CD8-positive, alpha-beta memory T cell (primary cell): ENCODE measurements at places on chromosomes 3 and 15. TPM values are rescaled to one million over a fixed set of nuclear protein-coding genes. Genes with fewer than 3 reads are reported as not detected.

- DNase-seq, result no peak
- no peaks in the 10 kb centered on the region for H3K27me3 ChIP-seq
- H3K4me3 ChIP-seq, result no peak overlapping the region
- no peak overlapping the region for H3K27ac ChIP-seq
- no peaks in the 10 kb centered on the region for H3K36me3 ChIP-seq
These were observed 274.1 kb upstream of the CTNNB1 start for GRCh38 chr3:40925231-40925630.

Gene XRN1
- 34.6 TPM for total RNA-seq

GRCh38 chr3:40754994-40755393 lies 230.2 kb downstream of the ZNF621 start:
- H3K36me3 ChIP-seq, result no peaks in the 10 kb centered on the region
- H3K4me1 ChIP-seq, result no peaks in the 10 kb centered on the region
- H3K4me3 ChIP-seq, result no peak overlapping the region
- DNase-seq, result no peak

Gene GRIP2
- total RNA-seq, result not detected

- H3K4me3 ChIP-seq, result no peak overlapping the region
- H3K4me1 ChIP-seq, result peaks cover 17% of the 10 kb centered on the region
- H3K27ac ChIP-seq, result no peak overlapping the region
- DNase-seq, result no peak
These were observed 3.4 kb upstream of the MEIS2 start for GRCh38 chr15:37103475-37104423.

Gene NPAP1
- not detected for total RNA-seq

Gene LYZL4
- total RNA-seq, result not detected

- no peaks in the 10 kb centered on the region for H3K36me3 ChIP-seq
- no peak for DNase-seq
- no peaks in the 10 kb centered on the region for H3K27me3 ChIP-seq
- H3K4me1 ChIP-seq, result no peaks in the 10 kb centered on the region
These were observed 46.8 kb downstream of the MGLL start for GRCh38 chr3:127775398-127776109.

Gene ACAN
- not detected for total RNA-seq

GRCh38 chr3:32973982-32974381 lies 22.5 kb downstream of the CCR4 start:
- H3K27ac ChIP-seq, result no peak overlapping the region
- H3K4me3 ChIP-seq, result no peak overlapping the region
- no peaks in the 10 kb centered on the region for H3K36me3 ChIP-seq
- H3K4me1 ChIP-seq, result peaks cover 34% of the 10 kb centered on the region
- no peaks in the 10 kb centered on the region for H3K27me3 ChIP-seq

- H3K27me3 ChIP-seq, result no peaks in the 10 kb centered on the region
- peak; percentile 71 for DNase-seq
- H3K4me1 ChIP-seq, result peaks cover 4% of the 10 kb centered on the region
- H3K27ac ChIP-seq, result no peak overlapping the region
These were observed 31.9 kb upstream of the RAB6B start for GRCh38 chr3:133927540-133928066.

GRCh38 chr15:71448688-71449114 lies 333.4 kb downstream of the THSD4 start:
- DNase-seq, result no peak
- no peak overlapping the region for H3K27ac ChIP-seq
- H3K36me3 ChIP-seq, result no peaks in the 10 kb centered on the region
- no peak overlapping the region for H3K4me3 ChIP-seq

GRCh38 chr3:51224843-51225242 lies 160.2 kb upstream of the MANF start:
- DNase-seq, result no peak
- no peak overlapping the region for H3K4me3 ChIP-seq
- H3K27ac ChIP-seq, result no peak overlapping the region
- H3K27me3 ChIP-seq, result no peaks in the 10 kb centered on the region
- no peaks in the 10 kb centered on the region for H3K4me1 ChIP-seq

- H3K36me3 ChIP-seq, result peaks cover 14% of the 10 kb centered on the region
- no peak overlapping the region for H3K4me3 ChIP-seq
- H3K27ac ChIP-seq, result no peak overlapping the region
- no peak for DNase-seq
- H3K27me3 ChIP-seq, result no peaks in the 10 kb centered on the region
These were observed 87.6 kb upstream of the TTBK2 start for GRCh38 chr15:43008150-43008549.

Gene APEH
- total RNA-seq, result 194 TPM

Gene FRMD4B
- total RNA-seq, result 40.3 TPM

Gene CASR
- not detected for total RNA-seq

DNA sequence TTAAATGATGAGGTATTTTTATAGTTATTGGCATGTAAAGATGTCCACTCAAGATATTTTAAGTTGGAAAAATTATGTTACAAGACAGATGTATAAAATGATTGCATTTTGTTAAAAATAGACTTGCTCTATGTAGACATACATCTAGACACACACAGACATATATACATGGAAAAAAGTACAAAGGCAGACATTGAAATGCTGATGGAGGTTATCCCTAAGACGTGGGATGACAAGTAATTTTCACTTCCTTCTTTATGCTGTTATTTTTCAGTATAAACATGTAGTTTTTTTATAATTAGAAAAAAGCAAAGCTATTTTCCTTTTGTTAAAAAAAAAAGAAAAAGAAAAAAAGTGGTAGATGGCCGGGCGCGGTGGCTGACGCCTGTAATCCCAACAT lies 7.2 kb downstream of the HOMER2 start:
- H3K4me3 ChIP-seq, result no peak overlapping the region
- DNase-seq, result no peak
- H3K4me1 ChIP-seq, result no peaks in the 10 kb centered on the region

DNA sequence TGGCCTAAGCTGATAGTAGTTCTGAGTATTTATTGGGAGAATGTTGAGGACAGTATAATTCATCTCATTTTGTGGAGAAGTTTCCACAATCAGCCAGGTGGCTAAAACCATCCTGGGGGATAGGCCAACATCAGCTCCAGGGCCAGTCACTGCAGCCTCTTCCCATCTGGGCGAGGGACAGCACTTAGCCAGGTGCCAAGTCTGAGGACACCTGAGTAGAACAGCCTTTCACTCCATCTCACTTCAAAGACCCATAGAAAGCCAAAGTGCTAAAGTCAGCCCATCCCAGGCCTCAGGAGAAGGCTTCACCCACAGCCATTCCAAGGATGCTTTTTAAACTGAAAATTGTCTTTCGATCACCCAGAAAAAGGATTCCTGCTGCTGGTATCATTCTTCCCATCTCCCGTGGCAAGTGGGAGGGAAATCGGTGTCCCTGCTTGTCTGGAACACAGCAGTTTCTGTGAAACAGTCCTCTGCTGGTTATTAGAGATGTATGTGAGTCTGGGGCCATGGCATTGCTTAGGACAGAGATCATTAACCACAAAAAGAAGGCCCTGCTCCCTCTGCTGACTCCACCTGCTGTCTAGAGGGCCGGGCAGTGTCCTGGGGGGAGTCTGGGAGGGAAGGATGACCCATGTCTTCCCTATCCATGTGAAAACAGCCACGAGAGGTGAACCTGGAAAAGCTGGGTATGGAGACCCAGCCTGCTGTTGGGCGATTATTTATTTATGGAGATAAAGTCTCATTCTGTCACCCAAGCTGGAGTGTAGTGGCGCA lies 9.6 kb downstream of the CALML4 start:
- H3K27me3 ChIP-seq, result no peaks in the 10 kb centered on the region
- DNase-seq, result no peak
- H3K27ac ChIP-seq, result no peak overlapping the region
- H3K36me3 ChIP-seq, result peaks cover 16% of the 10 kb centered on the region

- no peaks in the 10 kb centered on the region for H3K27me3 ChIP-seq
- no peak overlapping the region for H3K27ac ChIP-seq
- no peaks in the 10 kb centered on the region for H3K36me3 ChIP-seq
- no peak overlapping the region for H3K4me3 ChIP-seq
- DNase-seq, result no peak
These were observed 19.7 kb downstream of the B3GNT5 start for GRCh38 chr3:183272791-183273190.

- no peak overlapping the region for H3K4me3 ChIP-seq
- no peak for DNase-seq
These were observed 7.1 kb downstream of the COL8A1 start for GRCh38 chr3:99645277-99646106.

DNA sequence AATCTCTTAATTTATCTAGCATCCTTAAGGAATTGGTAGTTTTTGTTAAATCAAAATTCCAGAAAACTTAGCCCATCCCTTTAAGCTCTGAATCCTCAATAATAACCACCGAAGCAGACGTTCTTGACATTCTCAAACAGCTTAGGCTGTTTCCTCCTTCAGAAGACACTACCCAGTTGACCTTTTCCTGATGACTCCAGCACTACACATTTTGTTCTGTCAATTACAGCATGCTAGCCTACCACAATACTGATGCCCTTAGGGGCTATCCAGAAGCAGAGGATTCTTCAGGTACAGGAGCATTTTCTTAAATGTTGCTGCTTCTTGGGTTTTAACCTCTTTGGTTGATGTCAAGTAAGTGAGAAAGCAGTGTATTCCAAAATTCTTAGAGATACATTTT lies 33.4 kb downstream of the ETV5 start:
- H3K36me3 ChIP-seq, result no peaks in the 10 kb centered on the region
- H3K4me1 ChIP-seq, result no peaks in the 10 kb centered on the region
- H3K27ac ChIP-seq, result no peak overlapping the region
- DNase-seq, result no peak

Gene DNAJC13
- 41.7 TPM for total RNA-seq

Gene CLDN1
- total RNA-seq, result 0.09 TPM

GRCh38 chr3:57559526-57559925 lies 3.5 kb downstream of the PDE12 start:
- H3K4me1 ChIP-seq, result peaks cover 33% of the 10 kb centered on the region
- H3K36me3 ChIP-seq, result no peaks in the 10 kb centered on the region
- DNase-seq, result no peak
- H3K27me3 ChIP-seq, result no peaks in the 10 kb centered on the region

DNA sequence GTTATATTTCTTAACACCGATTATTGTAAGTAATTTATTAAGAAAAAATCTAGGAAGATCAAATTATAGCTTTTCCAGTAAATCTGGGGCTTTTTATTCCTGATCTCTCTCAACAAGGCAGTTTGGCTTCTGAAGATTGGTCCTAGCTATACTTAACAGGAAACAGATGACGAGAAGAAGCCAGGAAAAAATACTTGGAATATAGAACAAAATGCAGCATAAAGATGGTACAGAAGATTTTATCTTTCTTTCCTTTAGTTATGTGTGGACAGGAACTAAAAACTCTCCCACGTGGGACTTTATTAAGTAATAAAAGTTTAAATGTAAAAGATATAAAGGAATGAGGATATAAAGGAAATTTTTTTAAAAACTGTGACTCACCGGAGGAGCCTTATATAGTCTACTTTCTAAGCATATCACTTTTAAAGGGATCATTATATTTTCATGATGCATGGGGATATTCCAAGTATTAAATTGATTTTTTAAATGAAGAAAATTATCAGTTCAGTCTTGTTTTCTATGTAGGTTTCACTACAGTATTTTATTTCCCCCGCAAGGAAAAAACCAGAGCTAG lies 8.2 kb downstream of the B3GNT5 start:
- H3K27me3 ChIP-seq, result no peaks in the 10 kb centered on the region
- no peak for DNase-seq
- no peak overlapping the region for H3K4me3 ChIP-seq
- no peaks in the 10 kb centered on the region for H3K4me1 ChIP-seq
- H3K27ac ChIP-seq, result no peak overlapping the region
- H3K36me3 ChIP-seq, result no peaks in the 10 kb centered on the region

Gene FBXO40
- not detected for total RNA-seq

Gene TOMM70
- 64.5 TPM for total RNA-seq

- H3K27ac ChIP-seq, result peak within 1 kb of the TSS; percentile 93
- H3K36me3 ChIP-seq, result no peaks in the 10 kb centered on the region
- H3K27me3 ChIP-seq, result no peaks in the 10 kb centered on the region
- H3K4me1 ChIP-seq, result peaks cover 21% of the 10 kb centered on the region
These were observed at the start of gene ZNF639 for GRCh38 chr3:179322286-179323196. Gene ZNF639 (plus strand): TSS chr3:179323031. CDS start chr3:179328294, 5,263 bp downstream.

Gene GALNT15
- total RNA-seq, result not detected

- H3K4me3 ChIP-seq, result no peak overlapping the region
- H3K27me3 ChIP-seq, result no peaks in the 10 kb centered on the region
- H3K4me1 ChIP-seq, result no peaks in the 10 kb centered on the region
- H3K27ac ChIP-seq, result no peak overlapping the region
These were observed 155.2 kb upstream of the CGNL1 start for GRCh38 chr15:57221134-57221533.

DNA sequence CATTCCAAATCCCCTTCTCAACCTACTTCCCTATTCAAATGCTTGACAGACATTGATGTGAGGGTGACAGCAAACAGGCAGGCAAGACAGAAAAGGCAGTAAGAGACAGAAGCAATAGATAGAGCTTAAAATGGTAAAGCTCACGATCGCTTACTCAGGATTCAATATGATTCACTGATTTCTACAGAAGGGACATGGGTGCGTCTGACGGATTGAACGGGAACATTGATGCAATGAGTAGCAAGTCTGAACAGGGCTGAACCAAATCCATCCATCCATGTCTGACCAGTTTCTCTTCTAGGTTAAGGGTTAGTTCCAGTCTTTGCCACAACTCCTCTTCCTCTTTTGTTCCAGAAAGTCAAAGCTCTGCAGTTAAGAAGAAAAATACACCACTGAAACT lies 35.1 kb downstream of the P2RY1 start:
- H3K27me3 ChIP-seq, result no peaks in the 10 kb centered on the region
- H3K36me3 ChIP-seq, result no peaks in the 10 kb centered on the region
- DNase-seq, result no peak

- H3K27me3 ChIP-seq, result no peaks in the 10 kb centered on the region
- H3K27ac ChIP-seq, result no peak overlapping the region
- DNase-seq, result no peak
These were observed 24.9 kb upstream of the DNAAF4 start for GRCh38 chr15:55532944-55533343.

GRCh38 chr15:60829416-60829815 lies 350.5 kb upstream of the ICE2 start:
- no peaks in the 10 kb centered on the region for H3K36me3 ChIP-seq
- no peaks in the 10 kb centered on the region for H3K27me3 ChIP-seq
- no peak overlapping the region for H3K27ac ChIP-seq
- no peaks in the 10 kb centered on the region for H3K4me1 ChIP-seq
- no peak for DNase-seq
- no peak overlapping the region for H3K4me3 ChIP-seq

Gene TGM4
- not detected for total RNA-seq

- H3K4me3 ChIP-seq, result no peak overlapping the region
- no peaks in the 10 kb centered on the region for H3K36me3 ChIP-seq
- H3K27me3 ChIP-seq, result no peaks in the 10 kb centered on the region
- no peaks in the 10 kb centered on the region for H3K4me1 ChIP-seq
- no peak for DNase-seq
- H3K27ac ChIP-seq, result no peak overlapping the region
These were observed 12.2 kb downstream of the CHST13 start for GRCh38 chr3:126536126-126536525.

Gene SAMMSON
- total RNA-seq, result not detected
